ENCODE measurements at places on chromosomes 5 and 9.

DNA sequence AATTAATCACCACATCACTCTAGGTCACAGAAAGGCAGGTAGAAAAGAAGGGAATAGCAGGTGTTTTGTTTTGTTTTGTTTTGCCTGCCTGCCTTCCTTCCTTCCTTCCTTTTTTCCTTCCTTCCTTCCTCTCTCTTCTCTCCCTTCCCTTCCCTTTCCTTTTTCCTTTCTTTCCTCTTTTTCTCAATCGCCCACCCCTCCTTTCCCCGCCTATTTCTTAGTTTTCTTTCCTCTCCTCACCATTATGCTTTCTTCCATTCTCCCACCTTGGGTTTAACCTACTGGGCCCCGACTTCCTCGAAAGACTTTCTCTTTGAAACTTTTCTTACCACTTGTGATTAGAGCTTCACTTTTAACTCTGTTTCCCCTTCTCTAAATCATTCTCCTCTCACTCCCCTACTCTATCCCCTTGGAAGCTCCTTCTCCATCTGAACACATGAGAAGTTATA, 231.3 kb upstream of the CD180 start:
- no peak for DNase-seq

- no peak for DNase-seq
These were observed 363.1 kb upstream of the PAPPA start for GRCh38 chr9:115790520-115790919.

GRCh38 chr5:96537386-96537785, 104.3 kb upstream of the PCSK1 start:
- DNase-seq, result peak; percentile 21

GRCh38 chr5:159978358-159978757, 30.6 kb upstream of the TTC1 start:
- no peak for DNase-seq

GRCh38 chr5:138833080-138833479, 42.1 kb downstream of the LRRTM2 start:
- no peak for DNase-seq

DNA sequence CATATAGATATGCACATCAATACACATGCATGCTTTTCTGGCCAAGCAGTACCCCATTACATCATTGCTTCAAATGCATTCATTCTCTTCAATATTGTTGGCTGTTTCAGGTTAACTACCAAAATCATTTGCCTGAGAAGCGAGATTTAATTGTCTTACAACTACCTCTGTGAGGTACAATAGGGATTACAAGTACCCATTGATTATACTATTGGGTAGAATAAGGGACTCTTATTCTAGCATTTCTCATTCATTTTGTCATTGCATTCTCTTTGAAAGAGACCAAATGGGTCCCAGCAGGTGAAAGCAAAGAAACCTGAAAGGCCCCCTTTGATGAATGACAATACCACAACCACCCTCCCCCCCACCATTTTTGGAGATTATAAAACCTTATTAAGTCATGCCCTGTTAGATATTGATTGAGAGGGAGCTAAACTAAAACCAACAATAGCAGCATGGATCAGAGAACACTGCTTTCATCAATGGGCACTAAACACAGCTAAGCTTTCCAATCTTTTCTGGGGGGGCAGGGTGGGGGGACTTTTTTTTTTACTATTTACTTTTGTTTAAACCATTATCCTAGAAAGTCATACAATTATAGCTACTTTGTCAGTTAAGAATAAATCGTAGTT, 375.0 kb upstream of the CCNH start:
- no peak for DNase-seq

- DNase-seq, result no peak
These were observed 831.8 kb downstream of the TAF11L14 start for GRCh38 chr5:18465833-18466681.

GRCh38 chr5:159386028-159386711, 55.9 kb upstream of the IL12B start:
- DNase-seq, result no peak

DNA sequence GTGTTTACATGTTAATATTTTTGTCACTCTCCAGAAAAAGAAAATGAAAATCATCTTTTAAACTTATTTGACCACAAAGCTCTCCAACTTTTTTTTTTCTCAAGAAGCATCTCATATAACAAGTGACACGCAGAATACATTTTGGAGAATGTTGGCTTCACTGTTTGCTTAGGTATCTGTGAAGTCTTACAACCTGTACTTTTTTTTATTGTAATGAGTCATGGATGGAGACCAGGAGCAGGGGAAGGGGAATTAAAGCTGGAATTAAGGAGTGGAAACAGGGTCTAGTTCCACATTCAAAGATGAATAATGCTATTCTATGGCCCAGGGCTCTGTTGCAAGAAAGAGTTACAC, 211.9 kb downstream of the MAN2A1 start:
- DNase-seq, result no peak

GRCh38 chr5:149320791-149321330, 24.4 kb upstream of the GRPEL2 start:
- peak; percentile 79 for DNase-seq

GRCh38 chr5:31407921-31408693, 123.8 kb downstream of the DROSHA start:
- DNase-seq, result no peak

DNA sequence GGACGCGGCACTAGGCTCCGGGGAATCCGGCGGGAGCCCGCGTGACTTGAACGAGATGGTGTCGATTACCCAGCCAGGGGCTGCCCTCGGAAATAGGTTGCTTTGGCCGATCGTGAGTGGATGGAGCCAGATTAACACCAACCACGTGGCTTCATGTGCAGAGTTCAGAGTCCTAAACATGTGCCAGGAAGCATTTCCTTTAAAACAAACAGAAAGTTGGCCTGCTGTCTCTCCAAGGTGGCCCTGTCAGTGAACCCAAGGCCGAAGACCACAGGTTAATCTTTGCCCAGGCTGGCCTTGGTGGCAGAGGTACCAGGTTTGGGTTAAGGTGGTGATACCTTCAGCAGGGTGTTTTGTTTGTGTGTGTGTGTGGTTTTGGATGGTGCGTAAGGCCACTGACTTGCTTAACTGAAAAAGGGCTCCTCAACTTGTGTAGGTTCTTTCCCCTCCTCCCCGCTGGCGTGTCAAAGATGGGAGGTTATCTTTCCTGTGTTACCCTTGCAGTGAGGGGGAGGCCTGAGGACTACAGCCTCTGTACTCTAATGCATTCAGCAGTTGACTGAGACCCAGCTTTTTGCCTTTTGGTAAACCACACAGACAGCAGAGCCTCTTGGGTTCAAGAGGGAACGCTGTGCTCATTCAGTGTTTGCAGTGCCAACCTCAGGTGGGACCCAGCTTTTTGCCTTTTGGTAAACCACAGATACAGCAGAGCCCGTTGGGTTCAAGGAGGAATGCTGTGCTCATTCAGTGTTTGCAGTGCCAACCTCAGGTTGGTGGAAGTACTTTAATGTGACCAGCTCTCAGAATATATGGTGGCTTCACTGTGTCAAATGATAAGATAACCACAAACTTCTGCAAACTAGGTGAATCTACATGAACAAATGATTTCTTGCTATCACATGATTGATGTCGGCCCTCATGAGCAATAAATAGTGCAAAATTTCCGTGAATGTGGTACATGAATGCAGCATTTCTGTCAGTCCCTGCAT, 1.4 kb downstream of the IQGAP2 start:
- DNase-seq, result no peak

GRCh38 chr5:120960510-120960909, 496.4 kb downstream of the PRR16 start:
- DNase-seq, result no peak

- peak; percentile 92 for DNase-seq
These were observed at the start of gene SETD9 for GRCh38 chr5:56909294-56910209. TSS of gene SETD9 (plus strand) at chr5:56909596. CDS start at chr5:56909646, 50 bp downstream.

DNA sequence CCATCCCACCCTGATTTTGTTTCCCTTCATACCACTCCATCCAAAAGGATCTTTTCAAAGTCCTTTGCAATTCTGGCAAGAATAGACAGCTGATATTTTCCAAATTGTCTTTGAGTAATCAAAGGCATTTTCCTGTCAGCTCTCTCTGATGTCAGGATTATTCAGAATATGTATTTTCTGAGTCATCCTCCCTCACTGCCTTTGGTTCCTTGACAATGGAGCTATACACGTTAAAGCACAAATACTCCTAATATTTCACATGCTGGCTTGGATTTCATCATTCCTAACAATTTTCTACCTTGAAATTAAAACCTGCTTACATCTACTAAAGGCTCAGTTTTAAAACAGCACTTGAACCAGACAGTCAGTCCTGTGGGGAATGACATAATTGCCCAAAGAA, 379.4 kb downstream of the GADD45G start:
- no peak for DNase-seq

- no peak for DNase-seq
These were observed 458.9 kb downstream of the PRR16 start for GRCh38 chr5:120923026-120923425.

GRCh38 chr5:3167473-3167872, 416.0 kb upstream of the IRX2 start:
- no peak for DNase-seq

DNA sequence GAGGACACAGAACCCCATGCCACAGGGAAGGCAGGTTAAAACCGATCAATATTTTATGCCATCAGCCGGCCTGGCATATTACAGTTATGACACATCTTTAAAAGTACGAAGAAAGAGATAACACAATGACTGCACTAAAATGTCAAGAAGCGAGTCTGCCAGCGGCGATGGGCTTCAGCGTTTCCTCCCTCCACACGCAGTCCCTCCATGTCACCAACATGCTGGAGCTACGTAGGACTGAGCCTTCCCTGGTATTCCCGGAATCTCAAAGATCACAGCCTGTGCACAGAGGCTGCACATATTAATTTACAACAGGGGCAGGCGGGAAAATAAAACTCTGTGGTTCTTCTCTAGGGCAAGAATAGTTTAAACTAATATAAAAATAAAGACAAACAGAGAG, 257.7 kb downstream of the IRX1 start:
- DNase-seq, result no peak

DNA sequence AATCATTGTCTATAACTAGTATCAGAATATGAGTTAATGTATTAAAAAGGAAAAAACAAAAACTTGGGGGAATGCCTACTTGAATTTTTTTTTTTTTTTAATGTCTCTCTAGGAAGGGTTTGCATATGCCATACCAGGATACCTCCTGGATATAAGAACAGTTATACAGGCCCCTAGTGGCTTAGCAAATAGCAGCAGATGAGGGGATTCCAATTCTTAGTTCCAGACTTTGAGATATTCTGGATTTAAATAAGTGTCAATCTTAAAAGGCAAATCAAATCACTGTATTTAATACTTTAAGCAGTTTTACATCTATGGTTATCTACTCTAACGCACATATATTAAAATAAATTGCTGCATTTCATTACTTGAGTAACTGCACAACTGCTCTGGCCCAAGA, 1055.5 kb upstream of the DMAC1 start:
- no peak for DNase-seq

GRCh38 chr5:111432883-111433536, 79.3 kb downstream of the STARD4 start:
- DNase-seq, result no peak

GRCh38 chr9:95788021-95788420, 87.5 kb upstream of the ERCC6L2 start:
- no peak for DNase-seq

GRCh38 chr9:32968101-32969011, 33.1 kb downstream of the APTX start:
- peak; percentile 17 for DNase-seq

DNA sequence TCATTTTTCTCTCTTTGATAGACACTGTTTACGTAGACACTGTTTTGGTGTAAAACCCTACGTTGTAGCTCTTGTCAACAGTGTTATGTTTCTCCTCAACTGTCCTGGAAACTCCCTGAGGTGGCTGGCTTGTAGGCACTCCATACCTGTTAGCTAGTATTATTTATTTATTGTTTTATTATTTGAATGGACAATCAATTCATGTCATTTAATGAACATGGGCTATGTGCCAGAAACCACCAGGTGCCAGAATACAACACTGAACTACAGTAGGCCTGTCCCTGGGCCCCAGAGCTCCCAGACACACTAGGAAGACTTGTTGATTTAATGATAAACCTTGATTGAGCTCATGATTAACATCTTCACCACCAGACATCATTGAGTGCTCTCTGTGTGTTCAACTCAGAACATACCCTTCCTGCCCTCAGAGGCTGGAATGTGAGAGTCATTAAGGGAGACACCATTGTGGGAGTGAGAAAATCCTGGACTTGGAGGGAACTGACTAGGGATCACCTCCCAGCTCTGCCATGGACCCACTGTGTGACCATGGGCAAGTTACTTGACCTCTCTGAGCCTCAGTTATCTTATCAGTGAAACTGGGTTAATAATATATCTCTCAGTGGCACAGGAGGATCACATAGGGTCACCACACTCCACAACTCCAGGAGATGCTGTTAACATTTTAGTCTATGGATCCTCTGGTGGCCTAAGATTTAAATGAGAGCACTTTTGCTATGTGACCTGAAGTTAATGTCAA, 19.2 kb downstream of the IRF1 start:
- DNase-seq, result no peak

DNA sequence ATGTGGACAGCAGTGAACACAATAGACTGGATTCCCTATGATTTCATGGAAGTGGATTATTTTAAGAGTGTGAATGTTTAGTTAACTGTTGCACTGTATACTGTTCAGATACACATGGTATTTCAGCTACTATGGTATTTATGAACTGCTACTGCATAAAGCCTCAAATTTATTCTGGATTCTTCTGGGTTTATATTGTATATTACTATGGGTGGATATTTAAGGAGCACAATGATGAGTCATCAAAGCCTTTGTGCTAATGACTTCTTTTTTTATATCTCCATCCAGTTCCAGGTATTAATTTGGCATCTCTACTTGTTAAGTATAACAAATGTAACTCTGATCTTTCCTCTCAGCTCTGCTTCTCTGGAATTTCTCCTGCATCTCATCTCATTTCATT, 6.8 kb downstream of the KDM4C start:
- DNase-seq, result no peak

- DNase-seq, result no peak
These were observed 293.6 kb downstream of the ACTL7B start for GRCh38 chr9:108562176-108562575.

- DNase-seq, result no peak
These were observed 67.5 kb upstream of the S1PR3 start for GRCh38 chr9:88923653-88924288.

DNA sequence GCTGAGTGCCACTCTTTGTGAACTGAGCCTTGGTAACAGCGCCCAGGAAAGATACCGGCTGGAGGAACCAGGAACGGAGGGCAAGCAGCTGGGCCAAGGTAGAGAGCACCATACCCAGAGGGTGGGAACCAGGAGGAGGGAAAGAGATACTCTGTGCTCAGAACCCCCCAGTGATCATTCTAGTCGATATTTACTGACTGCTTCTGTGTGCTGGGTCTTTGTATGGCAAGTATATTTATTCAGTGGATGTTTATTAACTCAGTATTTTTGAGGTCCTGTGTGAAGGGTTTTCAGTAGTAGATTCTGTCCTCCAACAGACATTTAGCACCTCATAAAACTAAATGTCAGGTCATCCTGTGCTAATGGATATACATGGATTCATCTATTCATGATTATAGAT, 62.3 kb upstream of the RARS1 start:
- no peak for DNase-seq
